Stimulated activated CD4-positive, alpha-beta T cell treated with anti-CD3 and anti-CD28 coated beads, Interleukin-1b, Interleukin-23, amount 100 ng/mL, for 4 hours (primary cell): ENCODE measurements at places on chromosomes 3 and 15.

DNA sequence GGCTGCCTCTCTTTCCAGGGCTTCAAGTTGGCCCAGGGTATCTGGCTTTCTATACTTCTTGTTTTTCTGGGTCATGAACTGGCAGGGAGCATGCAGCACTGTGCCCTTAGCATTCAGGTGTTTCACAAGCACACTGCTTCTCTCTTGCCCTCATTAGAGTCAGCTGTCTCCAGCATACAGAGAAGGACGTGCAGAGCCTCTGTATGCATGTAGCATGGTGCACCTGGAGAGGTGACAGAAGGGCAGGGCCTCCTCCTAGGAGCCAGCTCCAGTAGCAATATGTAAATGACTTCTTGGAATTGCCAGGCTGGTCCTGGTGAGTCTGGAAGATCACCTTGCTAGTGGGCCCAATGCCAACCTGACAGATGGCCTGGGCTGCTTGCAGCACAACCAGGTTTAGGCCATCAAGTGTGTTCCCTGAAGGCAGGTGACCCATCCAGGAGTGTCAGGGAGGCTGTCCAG is 44.8 kb upstream of the ATP2C1 start:
- no peak for DNase-seq

GRCh38 chr15:60525341-60526039 is 46.5 kb upstream of the ICE2 start:
- DNase-seq = no peak

GRCh38 chr3:129567176-129567705 is 24.3 kb downstream of the H1-8 start:
- no peak for DNase-seq

DNA sequence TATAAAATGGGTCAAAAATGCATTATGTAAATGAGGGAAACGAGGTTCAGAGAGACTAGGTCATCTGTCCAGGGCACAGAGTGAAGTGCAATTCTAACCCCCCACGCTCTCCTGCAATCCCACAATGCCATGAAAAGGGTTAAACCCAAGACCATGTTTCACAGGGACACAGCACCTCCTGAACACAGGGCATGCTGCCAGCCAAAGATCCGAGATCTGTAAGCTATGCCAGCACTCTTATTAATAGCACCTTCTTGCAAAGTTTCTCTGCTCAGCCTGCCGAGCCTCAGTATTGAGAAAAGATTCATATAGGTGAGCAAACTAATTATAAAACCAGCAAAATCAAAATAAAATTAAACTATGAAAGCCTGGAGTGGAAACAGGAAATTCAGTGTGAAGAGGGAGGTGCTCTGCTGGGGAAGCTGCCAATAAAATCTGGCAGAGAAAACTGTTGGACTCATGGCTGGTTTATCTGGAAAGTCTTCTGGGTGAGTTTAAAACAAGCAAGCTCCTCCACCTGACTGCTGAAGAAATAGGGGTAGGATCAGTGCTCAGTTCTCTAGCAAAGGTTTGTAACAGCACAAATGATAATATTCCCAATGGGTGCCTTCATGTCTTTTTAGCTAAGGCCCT is 50.3 kb downstream of the LRIG1 start:
- DNase-seq = no peak

- DNase-seq = no peak
Measured at GRCh38 chr15:48695088-48695826, 49.7 kb upstream of the FBN1 start.

GRCh38 chr3:94356581-94356980 is 293.7 kb downstream of the NSUN3 start:
- DNase-seq = no peak

GRCh38 chr3:102514241-102514640 is 79.4 kb downstream of the ZPLD1 start:
- no peak for DNase-seq

DNA sequence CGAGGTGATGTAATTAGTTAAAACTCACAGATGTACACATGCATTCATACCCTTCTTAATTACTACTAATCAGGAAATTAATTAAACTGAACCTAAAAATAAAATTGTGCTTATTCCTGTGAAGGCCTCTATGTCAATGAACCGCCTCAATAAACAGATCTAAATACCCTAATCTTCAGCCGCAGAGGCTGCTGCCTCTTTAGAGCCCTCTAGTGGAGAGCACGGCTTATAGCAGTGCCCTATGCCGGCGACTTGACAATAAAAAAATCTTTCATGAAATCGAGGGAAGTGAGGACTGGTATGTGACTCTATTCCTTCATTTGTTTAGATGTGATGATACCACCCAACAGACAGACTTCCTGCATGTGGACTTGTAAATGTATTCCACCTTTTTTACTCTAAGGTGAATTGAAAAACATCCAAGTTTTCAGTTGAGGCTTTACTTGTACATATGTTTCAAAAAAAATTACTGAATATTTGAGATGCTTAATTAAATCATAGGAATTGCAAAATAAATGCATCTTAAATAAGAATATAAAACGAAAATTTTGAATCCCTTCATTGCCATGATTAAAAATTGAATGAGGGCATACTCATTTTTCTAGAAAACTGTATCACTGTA is 8.3 kb upstream of the EPHA3 start:
- DNase-seq = no peak

DNA sequence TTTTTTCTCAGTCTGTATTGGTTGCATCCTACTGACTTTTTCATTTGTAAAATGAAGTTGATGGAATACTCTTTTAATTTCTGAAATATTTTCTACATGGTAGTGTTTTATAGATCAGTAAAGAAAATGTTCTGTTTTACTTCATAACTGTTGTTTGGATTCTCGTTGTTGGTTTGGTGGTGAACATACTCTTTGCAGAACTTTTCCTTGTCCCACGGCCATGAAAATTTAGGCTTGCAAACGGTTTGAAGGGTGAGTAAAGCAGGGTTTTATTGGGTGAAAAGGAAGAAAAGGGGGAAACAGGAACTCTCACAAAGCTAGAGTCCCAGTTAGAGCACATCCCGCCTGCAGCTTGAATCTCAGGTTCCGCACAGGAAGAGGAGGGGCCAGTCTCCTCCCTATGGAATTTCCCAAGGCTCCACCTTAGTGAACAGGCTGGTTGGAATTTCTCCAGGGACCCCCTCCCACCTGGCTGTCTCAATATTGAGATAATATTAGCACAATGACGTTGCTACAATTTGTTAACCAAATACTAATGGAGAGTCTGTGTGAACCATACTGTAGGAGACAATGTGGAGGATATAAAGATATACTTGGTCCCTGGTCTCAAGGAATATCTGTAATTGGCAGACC is 5.6 kb downstream of the PDCD6IP start:
- no peak for DNase-seq

GRCh38 chr3:127535901-127536829 is 54.4 kb downstream of the TPRA1 start:
- DNase-seq = no peak

DNA sequence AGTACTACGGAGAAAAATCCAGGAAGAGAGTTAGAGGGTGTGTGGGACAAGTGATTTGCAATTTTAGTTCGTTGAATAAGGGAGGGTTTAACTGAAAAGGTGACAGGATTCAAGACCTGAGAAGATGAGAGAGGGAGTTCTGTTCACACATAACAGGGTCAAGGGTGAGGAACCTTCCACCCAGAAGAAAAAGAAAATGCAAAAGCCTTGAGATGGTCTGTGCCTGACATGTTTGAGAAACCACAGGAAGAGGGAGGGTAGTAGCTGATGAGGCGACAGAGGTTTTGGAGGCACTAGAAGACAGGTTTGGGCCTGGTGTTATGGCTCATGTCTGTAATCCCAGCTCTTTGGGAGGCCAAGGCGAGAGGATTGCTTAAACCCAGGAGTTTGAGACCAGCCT is 591 bp upstream of the SLC25A20 start:
- no peak for DNase-seq

DNA sequence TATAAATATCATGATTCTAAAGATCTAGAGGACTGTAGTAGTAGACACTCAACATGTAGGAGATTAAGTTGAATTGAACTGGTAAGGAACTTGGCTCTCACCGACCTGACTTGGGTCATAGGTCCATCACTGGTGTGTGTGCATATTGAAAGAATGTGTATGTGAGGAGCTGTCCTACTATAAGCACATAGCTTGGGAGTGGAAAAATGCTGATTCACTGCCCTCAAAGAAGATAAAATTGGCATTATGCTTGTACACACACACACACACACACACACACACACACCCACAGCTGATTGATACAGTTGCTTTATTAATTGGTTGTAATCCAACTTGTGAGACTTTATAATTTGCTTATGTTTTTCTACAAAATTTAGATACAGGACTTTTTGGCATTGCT is 411.0 kb upstream of the NR2F2 start:
- DNase-seq = no peak

DNA sequence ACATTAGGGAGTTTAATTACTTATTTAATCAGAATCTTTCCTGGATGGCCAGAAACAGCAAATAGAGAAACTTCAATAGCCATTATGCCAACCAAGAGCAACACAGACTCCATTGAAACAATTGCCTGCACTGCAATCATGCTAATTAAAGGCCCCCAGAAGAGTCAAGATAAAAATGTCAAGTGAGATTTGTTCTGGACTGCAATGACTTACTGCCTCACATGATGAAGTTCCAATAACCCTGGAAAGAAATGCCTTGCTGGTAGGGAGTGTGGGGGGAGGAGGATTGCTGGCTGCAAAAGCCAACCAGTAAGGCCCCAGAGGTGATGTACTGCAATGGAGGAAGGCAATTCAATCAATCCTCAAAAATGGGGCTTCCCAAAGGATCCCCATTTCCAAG is 257.9 kb downstream of the NTRK3 start:
- no peak for DNase-seq

- no peak for DNase-seq
Measured at GRCh38 chr3:62992520-62992919, 117.3 kb upstream of the CADPS start.

GRCh38 chr3:172328282-172328681 is 120.0 kb downstream of the GHSR start:
- DNase-seq = no peak

DNA sequence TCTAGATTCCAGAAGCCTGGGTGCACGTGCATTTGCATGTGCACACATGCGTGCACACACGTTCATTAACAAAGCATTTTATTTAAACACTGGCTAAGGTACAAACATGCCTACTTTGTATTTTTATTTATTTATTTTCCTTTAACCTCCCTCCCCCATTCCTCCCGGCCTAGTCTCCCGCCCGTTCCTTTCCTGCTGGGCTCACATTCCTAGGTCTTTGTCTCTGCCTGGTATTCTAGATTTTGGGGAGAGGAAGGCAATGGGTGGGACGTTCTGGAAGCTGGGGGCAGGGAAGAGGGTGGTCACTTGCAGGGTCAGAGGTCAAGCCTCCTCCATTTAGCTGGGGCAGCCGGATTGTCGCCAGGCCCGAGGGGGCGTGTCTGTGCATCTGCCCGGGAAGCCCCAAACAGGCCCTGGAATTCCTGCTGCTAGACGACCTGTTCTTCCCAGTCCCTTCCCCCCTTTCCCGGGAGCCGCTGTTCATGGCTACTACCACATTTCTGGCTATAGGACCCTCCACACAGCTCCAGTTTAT is 51.8 kb downstream of the TRIM71 start:
- DNase-seq = no peak
